ENCODE measurements at places on chromosomes 6 and 20.

- DNase-seq: no peak
These were observed 72.8 kb downstream of the MAP3K5 start for GRCh38 chr6:136719280-136720044.

DNA sequence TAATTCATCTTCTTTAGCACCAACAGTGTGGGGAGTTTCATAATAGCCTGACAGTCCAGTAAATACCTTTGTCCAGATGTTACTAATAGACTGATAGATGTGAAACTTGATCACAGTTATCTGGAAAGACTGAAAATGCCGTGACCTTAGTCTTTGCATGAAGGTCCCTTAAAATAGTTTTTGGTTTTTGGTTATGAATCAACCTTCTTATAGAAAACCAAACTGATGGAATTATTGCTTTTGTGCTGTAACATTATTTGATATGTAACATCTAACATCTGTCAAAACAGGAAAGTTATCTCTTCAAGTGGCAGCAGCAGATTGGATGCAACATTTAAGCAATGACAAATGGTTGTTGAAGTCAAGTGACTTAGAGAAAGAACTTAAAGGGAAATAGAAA lies 190.4 kb downstream of the DOK5 start:
- DNase-seq: no peak

- DNase-seq: no peak
These were observed 157.9 kb downstream of the LY86 start for GRCh38 chr6:6746333-6746969.

DNA sequence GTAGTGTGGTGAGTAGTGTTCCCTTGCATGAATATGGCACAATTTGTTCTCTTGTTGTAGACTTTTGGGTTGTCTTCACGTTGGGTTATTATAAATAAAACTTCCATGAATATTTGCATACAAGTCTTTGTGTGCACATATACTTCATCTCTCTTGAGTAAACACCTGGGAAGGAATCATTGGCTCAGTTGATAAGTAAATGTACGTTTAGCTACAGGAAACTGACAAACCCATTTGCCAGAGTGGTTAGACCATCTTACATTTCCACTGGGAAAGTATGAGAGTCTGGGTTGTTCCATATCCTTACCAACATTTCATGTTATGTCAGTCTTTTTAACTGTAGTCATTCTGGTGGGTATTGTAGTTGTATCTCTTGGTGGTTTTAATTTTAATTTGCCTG lies 119.2 kb downstream of the SLX4IP start:
- DNase-seq: no peak

DNA sequence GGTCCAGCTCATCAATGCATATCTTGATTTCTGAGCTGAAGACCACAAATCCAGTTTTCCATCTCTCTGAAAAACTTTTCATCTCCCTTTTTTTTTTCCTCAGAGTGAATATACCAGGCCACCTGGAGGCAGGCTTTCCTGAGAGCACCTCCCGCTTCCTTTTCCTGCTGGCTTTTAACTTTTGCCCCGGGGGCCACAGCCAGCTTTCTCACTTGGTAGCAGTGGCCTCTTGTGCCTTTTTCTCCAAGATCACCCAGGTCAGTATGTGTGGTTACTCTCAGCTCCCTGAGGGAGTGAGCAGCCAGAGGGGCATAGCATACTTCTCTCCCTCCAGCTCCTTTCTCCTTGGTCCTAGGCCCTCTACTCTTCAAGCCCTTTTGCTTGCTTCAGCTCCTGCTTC lies at the start of gene BTN1A1:
BTN1A1 (plus strand) TSS at position 202 of the 400 bp plus-strand sequence. CDS start 984 bp downstream, outside the sequence.
- no peak for DNase-seq

GRCh38 chr20:48425817-48426612 lies 401.8 kb downstream of the PREX1 start:
- no peak for DNase-seq

DNA sequence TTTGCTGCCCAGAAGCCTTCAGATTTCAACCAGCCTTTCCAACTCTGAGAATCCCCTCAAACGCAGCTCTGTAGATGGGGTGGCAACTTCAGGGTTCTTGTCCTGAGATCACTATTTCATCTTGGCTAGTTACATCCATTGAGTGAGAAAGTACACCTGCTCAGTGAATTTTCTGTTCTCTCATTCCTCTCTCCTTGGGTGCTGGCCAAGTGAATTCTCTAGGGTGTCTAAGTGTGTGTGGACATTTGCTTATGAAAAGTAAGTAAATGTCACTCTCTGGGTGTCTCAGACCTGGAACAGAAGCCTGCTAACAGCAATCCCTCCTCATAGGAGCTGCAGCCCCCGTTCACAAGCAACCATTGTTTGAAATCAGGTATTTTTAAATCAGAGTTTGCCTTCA lies 3.8 kb downstream of the RIN2 start:
- DNase-seq: no peak

GRCh38 chr6:117074672-117075071 lies 190.7 kb upstream of the VGLL2 start:
- no peak for DNase-seq

- DNase-seq: no peak
These were observed 125.1 kb downstream of the BFSP1 start for GRCh38 chr20:17406051-17406590.

- peak; percentile 27 for DNase-seq
These were observed at the start of gene PRSS35 for GRCh38 chr6:83511901-83512681. Gene PRSS35, plus strand, starts transcription at chr6:83512534. Its CDS starts 10,908 bp downstream, at chr6:83523442.

- DNase-seq: no peak
These were observed 4.2 kb downstream of the PRRT1 start for GRCh38 chr6:32147401-32148132.

DNA sequence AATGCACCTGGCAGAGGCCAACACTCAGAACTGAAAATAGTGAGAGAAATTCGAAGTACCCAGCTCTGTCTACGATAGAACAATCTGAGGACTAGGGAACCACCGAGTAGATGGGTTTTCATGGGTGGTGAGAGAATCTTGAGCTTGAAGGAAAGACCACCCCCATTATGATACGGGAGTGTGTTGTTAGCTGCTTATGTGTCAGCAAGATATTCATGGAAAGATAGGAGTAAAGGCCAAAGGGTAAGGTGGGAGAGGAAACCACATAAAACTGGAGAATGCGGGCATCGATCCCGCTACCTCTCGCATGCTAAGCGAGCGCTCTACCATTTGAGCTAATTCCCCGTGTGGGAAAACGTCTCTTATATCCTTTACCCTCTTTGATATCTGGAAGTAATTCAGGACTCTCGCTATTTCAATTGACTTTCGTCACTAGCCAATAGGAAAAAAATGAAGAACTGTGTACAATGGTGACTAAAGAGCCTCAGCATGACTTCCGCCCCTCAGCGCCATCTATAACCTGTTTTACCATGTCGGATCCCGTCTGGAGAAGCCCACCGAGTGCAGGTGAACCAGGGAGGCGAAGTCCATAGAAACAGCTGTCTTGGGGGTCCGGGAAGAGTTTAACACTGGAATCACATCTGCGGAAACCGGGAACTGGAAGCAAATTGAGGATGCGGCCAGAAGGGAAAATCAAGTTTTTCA lies 25.0 kb upstream of the ABT1 start:
- DNase-seq: no peak

DNA sequence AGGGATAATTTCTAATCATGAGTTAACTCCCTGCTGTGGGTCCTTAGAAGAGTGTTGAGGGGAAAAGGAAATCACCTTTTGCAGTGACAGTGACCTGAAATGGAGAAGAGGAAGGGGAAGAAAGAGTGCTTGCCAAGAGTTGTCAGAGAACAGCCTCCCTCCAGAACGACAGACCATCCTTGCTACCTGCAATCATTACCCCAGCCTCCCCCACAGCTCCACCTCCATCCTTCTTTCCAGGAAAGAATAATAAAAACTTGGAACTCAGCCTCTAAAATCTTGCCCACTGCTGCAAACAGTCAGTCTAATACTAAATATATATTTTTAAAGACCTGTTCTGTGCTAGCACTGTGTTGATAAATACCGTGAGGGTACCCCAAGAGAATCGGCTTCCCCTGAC lies 28.7 kb upstream of the FUCA2 start:
- DNase-seq: no peak

GRCh38 chr6:84249724-84250123 lies 22.3 kb upstream of the CEP162 start:
- DNase-seq: no peak

- peak; percentile 1 for DNase-seq
These were observed 549 bp upstream of the CSE1L start for GRCh38 chr20:49045440-49046086.

- no peak for DNase-seq
These were observed 106.1 kb upstream of the JAG1 start for GRCh38 chr20:10779911-10780310.

DNA sequence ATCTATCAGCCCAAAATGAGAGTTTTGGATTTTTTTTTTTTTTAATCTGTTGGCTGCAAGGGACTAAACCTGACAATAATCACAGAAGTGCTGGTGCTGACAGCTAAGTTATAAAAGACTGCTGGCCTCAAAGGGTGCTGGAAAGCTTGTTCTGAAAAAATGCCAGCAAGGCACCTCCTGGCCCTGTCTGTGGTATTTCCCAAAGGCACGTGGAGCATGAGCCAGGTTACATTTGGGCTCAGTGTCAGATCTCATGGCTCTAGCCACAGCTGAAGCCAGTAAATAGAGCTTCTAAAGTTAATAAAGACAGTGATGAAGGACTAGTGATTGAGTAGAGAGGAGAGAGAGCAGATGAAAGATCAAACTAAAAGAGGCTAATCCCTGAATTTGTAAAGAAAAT lies 178.9 kb downstream of the FUT9 start:
- no peak for DNase-seq

GRCh38 chr20:43721429-43722152 lies 5.2 kb downstream of the GTSF1L start:
- DNase-seq: no peak
